ENCODE measurements at places on chromosomes 12 and 14.

- DNase-seq = no peak
Observed at GRCh38 chr12:66678338-66679275, at the start of gene GRIP1. TSS of gene GRIP1 (minus strand) at chr12:66679076. CDS start at chr12:66678904, 172 bp downstream.

DNA sequence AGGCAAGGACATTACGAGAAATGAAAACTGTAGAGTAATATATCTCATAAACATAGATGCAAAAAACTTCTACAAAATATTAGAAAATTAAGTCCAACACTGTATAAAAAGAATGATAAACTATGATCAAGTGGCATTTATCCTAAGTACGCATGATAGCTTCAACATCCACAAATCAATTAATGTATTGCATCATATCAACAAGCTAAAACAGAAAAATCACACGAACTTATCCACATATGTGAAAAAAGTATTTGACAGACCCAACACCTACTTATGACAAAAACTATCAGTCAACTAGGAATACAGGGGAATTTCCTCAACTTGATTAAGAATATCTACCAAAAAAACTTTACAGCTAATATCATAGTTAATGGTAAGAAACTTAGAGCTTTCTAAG is 129.9 kb upstream of the ALG10 start:
- no peak for DNase-seq

DNA sequence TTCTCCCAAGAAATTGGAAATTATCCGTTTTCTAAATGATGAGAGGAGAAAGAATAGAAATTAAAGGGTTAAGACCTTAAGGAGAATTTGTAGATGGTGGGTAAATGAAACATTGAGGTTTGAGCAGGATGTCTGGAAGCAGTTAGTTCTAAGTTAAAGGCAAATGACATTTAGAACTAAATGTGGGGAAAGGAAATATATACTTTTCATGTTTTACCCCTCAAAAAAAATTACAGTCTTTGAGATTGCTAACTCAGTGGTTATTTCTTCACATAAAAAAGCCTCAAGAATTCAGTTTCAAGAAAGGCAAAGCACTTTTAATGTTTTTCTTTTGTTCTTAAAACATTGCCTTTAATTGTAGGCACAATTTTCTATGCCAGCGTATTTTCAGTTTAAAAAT is 114.0 kb downstream of the PLEKHA5 start:
- peak; percentile 9 for DNase-seq

- DNase-seq = no peak
Observed at GRCh38 chr14:92696366-92696765, 52.1 kb downstream of the LGMN start.

DNA sequence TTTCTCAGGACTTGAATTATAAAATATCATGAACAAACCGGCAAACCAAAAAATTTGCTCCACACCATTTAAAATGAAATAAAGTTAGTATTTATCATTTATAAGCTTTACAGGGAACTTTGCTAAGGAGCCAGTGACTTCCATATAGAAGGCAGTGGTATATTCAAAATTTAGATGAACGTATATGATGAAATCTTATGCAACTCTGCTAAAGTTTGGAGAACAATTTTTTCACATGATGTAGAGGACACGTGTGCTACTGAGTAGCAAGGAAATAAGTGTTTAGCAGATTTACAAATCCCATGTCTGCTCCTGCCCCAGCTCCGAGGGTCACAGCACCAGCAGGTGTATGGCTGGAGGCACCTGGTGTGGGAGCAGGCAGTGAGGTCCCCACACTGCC is 70.8 kb upstream of the IFNG-AS1 start:
- DNase-seq = no peak

GRCh38 chr12:8912914-8913313 is 1.4 kb upstream of the PHC1 start:
- DNase-seq = peak; percentile 13

DNA sequence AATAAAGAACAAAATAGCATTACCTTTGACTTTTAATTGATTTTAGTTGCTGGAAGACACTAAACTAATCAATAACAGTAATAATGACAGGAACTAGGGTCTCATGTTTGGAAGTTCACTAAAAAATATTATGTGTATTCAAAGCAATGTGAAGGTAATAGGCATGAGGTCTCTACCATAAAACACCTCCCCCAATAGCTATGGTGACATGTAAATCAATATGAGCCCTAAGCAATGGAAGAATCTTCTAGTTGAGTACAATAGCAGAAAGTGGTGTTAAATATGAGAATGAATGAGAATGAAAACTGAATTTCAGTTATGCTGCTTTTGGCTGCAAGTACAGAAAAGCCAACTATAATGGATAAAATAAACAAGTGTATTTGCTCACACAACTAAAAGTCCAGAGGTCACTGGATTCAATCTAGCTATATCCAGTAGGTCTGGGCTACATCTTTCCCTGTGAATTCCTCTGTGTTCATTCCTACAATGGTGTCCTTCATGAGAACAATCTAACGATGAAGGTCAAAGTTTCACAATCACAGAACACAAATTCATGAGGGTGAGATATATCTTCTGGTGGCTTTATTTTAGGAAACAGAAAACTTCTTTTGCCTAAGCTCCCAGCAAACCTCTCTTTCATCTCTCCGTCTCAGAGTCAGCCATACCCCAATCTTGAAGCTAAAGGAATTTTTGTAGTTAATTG is 728.0 kb downstream of the FSCB start:
- DNase-seq = no peak

GRCh38 chr12:129196927-129197326 is 343.6 kb downstream of the GLT1D1 start:
- no peak for DNase-seq

- DNase-seq = no peak
Observed at GRCh38 chr12:5467931-5468330, 36.0 kb downstream of the NTF3 start.

DNA sequence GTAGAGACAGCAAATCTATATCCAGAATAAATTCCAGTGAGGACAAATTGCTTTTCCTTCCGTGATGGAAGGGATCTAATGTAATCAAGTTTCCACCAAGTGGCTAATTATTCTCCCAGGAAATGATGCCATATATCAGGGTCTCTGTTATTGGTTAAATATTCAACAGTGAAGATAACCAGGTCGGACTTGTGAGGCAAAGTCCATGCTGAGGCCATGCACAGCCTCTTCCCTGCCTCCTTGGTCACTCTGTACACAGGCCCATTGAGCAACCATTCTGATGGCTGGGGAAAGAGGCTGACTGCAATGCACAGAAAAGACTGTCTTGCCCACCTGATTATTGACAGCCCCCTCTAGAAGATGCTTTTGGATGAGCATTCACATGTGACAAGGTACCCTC is 90.1 kb downstream of the TNFAIP2 start:
- no peak for DNase-seq

GRCh38 chr14:80202888-80203562 is 8.3 kb downstream of the DIO2 start:
- DNase-seq = peak; percentile 46

- peak; percentile 59 for DNase-seq
Observed at GRCh38 chr12:75526655-75527511, 15.5 kb upstream of the KRR1 start.

GRCh38 chr14:43399289-43399688 is 1107.8 kb downstream of the FSCB start:
- DNase-seq = no peak

DNA sequence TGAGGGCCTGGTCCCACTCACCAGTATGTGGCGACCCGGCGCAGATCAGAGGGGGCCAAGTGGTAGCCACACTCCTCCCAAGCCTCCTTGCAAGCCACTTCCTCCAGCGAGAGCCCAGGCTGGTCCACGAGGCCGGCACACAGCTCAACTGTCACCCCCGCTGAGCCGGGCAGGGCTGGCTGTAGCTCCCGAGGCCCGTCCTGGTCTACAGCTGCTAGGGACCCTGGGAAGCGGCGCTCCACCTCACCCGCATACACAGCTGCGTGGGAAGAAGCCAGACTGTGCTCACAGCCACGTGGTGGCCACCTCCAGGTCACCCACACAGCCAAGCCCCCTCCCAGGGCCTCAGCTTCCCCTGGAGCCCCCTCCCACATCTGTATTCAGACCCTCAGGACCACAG is 4.6 kb downstream of the NUDT14 start:
- no peak for DNase-seq

- peak; percentile 81 for DNase-seq
Observed at GRCh38 chr14:35878272-35879150, 52.4 kb downstream of the BRMS1L start.

GRCh38 chr12:2614341-2614740 is 180.4 kb upstream of the FKBP4 start:
- DNase-seq = no peak

DNA sequence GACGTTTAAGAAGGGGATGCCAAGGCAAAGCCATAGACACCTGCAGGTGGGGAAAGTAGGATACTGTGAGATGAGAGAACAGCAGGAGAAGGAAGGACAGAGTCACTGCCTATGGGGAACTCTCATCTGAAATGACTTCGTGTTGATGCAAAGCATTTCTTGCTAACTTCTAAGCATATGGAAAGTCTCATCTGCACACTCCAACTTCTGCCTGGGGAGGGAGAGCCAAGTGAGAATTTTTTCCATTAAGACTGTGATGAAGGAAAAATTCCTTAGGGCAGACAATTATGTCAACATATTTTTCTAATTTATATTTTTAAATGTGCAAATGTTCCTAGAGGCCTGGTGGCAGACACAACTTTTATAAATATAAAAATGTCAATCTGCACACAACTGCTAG is 115.3 kb downstream of the IPO8 start:
- DNase-seq = no peak

GRCh38 chr12:62933220-62933601 is 1.7 kb downstream of the PPM1H start:
- no peak for DNase-seq

GRCh38 chr14:71554959-71555612 is 377.1 kb upstream of the RGS6 start:
- no peak for DNase-seq

All from H4 (cell line).